ENCODE measurements at places on chromosomes 6 and 20.

DNA sequence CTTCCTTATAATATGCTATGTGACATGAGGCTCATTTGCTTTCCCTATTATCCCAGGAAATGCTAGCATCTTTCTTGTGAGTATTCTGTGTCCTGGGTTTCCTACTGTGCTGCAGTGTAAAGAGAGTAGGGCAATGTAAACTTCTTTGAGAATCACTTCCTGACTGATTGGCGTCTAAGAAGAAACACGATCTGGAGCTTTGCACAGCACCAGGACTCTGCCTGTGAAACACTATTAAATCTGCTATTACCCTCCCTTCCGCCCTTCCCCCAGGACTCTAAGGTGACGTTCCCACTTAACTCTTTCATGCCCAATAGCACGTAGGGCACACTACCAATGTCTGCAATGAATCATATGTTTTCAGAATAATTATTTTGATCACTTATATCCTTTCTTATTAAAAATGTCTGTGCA is 607.3 kb upstream of the CITED2 start:
- no peak for DNase-seq

GRCh38 chr6:13866301-13866700 is 51.9 kb upstream of the MCUR1 start:
- no peak for DNase-seq

DNA sequence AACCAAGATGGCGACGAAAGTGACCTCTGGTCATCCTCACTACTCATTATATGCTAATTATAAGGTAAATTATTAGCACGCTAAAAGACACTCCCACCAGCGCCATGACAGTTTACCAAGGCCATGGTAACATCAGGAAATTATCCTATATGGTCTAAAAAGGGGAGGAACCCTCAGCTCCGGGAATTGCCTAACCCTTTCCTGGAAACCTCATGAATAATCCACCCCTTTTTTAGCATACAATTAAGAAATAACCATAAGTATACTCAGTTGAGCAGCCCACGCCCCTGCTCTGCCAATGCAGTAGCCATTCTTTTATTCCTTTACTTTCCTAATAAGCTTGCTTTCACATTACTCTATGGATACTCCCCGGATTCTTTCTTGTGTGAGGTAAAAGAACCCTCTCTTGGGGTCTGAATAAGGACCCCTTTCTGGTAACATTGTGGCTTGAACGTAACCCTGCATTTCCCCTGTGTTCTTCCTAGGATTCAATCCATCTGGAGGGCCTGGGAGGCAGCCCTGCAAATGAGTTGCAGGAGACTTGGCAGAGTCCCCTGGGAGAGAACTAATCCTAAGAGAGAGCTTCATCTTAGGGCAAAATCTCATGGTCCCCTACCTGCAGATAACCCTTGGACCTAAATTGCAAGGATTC is 225.6 kb upstream of the JARID2 start:
- no peak for DNase-seq

DNA sequence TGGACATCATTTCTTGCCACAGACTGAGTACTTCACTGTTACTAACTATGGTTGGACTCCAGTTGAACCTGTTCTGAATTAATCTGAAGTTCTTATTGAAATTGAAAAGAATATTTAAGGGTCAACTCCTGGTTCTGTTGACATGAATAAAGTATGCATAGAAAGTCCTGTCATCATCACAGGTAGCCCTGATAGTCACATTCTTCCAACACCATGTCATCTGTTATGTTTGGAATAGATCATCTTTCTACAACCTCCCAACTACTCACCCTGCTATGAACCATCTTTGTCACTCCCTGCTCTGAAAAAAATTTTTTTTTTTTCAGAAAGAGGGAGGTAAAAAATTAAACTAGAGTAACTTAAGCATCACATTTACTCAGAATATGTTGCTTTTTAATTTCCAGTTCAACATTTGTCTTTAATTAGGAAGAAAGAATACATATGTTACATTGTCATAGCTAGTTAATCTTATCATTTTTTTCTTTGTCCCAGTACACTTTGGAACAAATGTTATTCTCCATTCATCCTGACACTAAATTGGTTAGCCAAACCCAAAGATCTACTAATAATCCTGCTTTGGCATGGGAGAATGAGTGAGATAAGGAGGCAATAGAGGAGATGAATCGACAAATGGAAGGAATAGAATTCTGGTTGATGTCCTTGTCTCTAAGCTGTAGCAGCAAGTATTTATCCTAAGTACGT is 775.1 kb upstream of the NRSN1 start:
- peak; percentile 73 for DNase-seq

GRCh38 chr20:61850457-61850856 is 215.2 kb downstream of the TAF4 start:
- no peak for DNase-seq

- no peak for DNase-seq
These were observed 627 bp upstream of the EIF6 start for GRCh38 chr20:35284992-35285805.

DNA sequence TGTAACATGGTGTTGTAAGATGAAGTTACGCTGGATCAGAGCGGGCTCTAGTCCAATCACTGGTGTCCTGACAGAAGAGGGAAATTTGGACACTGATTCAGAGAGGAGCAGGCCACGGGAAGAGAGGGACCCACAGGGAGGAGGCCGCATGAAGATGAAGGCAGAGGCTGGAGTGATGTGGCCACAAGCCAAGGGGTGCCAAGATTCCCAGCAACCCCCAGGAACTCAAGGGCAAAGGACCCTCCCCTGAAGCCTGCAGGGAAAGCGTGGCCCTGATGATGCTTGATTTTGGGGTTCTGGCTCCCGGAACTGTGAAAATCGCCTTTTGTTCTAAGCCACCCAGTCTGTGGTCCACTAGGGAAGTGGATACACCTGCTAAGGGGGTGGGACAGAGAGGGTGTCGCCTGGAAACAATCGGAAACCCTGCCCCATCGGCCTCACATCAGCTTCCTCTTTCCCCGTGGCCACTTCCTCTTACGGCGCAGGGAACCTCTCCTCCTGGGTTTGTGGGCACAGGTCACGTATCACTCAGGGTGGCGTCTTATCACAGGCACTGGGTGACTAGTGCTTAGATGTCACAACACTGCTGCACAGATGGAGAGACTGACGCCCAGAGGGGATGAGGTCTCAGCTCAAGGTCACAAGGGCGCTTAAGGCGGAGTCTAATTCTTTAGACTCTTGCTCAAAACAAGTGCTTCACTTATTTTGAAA is 58.0 kb downstream of the SULF2 start:
- DNase-seq = no peak

- no peak for DNase-seq
These were observed 1296.8 kb upstream of the EYS start for GRCh38 chr6:67003844-67004243.

- DNase-seq = peak; percentile 41
These were observed 65.2 kb upstream of the ADGRF4 start for GRCh38 chr6:47633141-47633540.

DNA sequence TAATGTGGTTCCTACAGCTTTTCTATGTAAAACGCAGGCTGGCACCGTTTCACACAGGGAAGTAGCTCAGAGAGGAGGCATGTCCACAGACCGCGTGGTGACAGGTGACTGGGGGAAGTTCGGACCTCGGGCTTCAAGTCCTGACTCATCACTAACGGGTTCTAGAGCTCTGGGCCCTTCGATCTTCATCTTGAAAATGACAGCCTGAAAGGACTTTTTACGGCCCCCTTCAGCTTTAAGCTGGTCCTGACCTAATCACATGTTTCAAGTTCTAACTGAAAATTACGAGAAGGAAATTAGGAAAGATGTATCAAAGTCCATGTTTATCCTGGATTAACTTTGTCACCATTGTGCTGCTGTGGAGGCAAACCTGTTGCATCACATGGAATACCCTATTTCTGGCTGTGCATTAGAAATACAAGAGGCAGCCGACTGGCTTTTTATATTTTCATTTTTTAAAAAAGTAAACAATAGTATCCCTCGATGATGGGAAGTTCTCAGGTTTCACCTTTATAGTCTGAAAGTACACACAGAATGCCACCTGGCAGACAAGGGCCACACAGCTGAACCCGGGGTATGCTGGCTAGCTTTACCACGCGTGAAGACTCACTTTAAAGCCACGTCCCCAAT is 2.0 kb downstream of the MAN1A1 start:
- no peak for DNase-seq

DNA sequence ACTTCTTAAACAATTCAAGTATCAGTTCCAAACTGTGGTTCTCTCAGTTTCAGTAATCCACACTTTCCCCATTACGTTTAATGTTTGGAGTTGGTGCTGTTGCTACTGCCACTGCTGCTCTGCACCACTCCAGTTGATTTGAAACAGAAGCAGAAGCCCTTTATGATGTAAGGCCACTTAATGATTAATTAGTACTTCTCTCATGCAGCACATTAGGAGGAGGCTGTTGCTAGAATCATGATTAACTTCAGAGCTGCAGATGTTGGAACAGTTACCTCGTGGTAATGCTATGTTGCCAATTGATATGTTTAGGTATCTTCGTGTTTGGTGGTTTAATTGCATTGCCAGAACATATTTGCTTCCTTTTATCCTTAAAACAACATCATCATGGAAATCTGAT is 986.2 kb upstream of the CITED2 start:
- DNase-seq = peak; percentile 28

DNA sequence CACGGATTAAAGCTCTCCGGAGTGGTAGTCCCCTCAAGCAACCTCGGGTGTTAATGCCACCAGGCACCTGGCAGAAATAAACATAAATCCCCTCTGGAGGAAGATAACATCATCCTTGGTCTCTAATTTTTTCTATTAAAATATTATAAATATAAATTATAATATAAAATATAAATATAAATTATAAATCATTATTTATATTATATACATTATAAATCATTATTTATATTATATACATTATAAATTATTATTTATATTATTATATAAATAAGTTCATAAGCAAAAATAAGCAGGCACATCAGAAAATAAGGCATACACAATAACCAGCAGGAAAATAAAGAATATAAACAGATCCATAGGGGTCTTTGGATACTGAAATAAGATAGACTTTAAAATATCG is 39.2 kb downstream of the GABRR2 start:
- DNase-seq = no peak

- no peak for DNase-seq
These were observed 5.6 kb upstream of the VNN2 start for GRCh38 chr6:132763269-132763668.

GRCh38 chr6:166050559-166050958 is 117.1 kb downstream of the TBXT start:
- DNase-seq = no peak

DNA sequence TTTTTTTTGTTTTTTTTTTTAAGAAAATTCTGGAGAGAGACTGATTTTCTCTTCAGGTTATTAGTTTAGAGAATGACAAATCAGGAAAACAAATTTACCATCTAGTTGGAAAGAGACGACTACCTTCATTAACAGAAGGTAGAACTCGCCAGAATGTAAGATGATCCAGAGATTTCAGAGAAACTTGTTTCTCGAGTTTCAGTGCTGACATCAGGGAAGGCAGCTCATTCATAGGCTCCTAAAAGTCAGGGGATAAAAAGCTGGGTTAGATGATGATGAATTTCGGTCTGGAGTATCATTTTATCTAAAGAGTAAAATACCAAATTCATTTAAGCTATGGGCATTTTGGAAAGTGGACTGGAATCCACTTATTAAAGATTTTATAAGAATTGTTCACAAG is 27.9 kb downstream of the ZNF334 start:
- DNase-seq = no peak

- no peak for DNase-seq
These were observed 154.5 kb upstream of the ECI2 start for GRCh38 chr6:4289770-4290320.

GRCh38 chr20:57576002-57576401 is 15.1 kb downstream of the PCK1 start:
- DNase-seq = no peak

DNA sequence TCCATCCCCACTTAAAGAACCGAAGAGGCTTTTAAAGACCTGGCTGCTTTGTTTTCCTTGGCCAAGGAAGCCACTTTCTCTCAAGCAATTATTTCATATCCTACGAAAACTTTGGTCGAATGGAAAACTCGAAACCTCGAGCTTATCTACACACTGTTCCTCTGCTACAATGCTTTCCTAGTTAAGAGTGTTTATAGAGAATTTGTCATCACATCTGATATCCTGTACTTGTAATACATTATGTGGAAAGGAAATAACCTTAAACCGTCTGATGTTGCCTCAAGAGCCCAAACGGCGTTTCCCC is 28.1 kb downstream of the TFAP2B start:
- DNase-seq = no peak

- DNase-seq = no peak
These were observed 852 bp downstream of the SYNGAP1 start for GRCh38 chr6:33420491-33421343.

- DNase-seq = no peak
These were observed 7.2 kb upstream of the IL20RA start for GRCh38 chr6:137051790-137052472.

GRCh38 chr6:17271628-17272027 is 9.5 kb upstream of the RBM24 start:
- no peak for DNase-seq

DNA sequence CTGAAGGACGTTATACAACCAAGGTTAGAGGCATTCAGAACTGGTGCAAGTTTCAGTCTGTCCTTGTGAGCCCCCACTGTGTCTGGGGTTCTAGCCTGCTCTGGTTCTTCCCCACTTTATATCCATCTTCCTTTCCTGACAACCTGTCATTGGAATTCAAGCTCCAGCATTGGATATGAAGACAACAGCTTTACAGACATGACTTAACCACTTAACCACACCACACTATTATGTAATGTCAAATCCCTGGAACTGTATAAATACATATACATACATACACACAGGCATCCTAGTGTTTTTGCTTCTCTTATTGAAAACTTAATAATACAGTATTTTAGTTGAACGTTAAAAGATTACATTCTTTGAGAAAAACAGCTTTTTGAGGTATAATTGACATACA is 217.9 kb upstream of the SGK1 start:
- no peak for DNase-seq

DNA sequence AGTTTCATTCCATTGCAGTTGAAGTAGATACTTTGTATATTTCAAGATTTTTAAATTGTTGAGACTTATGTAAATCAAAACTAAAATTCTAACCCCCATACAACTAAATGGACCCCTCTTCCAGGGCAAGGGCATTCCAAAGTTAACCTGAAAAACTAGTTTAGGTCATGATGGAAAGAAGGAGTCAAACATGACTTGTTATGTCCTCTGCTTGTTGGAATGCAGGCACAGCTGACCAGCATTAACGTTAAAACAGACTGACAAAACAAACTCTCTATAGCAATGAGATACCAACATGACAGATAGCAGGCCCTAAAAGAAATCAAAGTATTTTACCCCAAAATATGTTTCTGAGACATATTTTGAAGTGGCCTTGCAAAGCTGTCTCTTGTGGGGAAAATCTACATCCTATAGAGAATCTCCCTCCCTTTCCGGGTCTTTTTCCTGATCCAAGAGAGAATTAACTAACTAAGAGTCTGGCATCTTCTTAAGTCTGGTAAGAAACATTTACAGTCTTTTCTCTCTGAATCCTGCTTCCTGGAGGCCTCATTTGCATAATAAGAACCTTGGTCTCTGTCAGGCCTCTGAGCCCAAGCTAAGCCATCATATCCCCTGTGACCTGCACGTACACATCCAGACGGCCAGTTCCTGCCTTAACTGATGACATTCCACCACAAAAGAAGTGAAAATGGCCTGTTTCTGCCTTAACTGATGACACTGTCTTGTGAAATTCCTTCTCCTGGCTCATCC is 124.3 kb upstream of the ATXN1 start:
- no peak for DNase-seq

GRCh38 chr6:56902641-56903464 is 52.1 kb upstream of the BEND6 start:
- DNase-seq = peak; percentile 38

GRCh38 chr20:46713957-46714834 is 4.7 kb downstream of the SLC2A10 start:
- no peak for DNase-seq

Data from Caki2 (cell line).